A549 (cell line): ENCODE measurements at places on chromosomes 13 and 19.

GRCh38 chr13:85638265-85638664 is 161.0 kb downstream of the SLITRK6 start:
- DNase-seq: no peak

DNA sequence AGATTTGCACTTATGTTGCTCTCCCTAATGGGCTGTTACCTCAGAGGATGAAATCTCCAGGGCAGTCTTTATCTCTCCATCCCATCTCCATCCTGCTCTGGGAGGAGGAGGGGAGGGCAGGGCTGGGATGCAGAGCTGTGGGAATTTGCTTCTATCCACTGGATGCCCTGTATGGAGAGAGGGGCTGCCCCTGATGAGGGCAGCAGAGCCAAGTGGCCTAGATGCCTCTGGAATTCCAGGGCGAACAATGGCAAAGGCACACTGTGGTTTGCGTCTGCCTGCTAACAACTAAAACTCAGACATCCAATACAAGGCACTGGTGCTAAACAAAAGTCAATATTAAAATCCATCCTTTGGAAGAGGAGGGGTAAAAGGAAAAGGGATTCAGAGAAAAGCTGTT is 165.1 kb downstream of the COG6 start:
- DNase-seq: no peak

- no peak for DNase-seq
Observed at GRCh38 chr13:47903836-47904235, 97.2 kb downstream of the SUCLA2 start.

GRCh38 chr13:106008540-106008939 is 526.9 kb downstream of the EFNB2 start:
- no peak for DNase-seq
